ENCODE measurements at places on chromosomes 7 and 10.

DNA sequence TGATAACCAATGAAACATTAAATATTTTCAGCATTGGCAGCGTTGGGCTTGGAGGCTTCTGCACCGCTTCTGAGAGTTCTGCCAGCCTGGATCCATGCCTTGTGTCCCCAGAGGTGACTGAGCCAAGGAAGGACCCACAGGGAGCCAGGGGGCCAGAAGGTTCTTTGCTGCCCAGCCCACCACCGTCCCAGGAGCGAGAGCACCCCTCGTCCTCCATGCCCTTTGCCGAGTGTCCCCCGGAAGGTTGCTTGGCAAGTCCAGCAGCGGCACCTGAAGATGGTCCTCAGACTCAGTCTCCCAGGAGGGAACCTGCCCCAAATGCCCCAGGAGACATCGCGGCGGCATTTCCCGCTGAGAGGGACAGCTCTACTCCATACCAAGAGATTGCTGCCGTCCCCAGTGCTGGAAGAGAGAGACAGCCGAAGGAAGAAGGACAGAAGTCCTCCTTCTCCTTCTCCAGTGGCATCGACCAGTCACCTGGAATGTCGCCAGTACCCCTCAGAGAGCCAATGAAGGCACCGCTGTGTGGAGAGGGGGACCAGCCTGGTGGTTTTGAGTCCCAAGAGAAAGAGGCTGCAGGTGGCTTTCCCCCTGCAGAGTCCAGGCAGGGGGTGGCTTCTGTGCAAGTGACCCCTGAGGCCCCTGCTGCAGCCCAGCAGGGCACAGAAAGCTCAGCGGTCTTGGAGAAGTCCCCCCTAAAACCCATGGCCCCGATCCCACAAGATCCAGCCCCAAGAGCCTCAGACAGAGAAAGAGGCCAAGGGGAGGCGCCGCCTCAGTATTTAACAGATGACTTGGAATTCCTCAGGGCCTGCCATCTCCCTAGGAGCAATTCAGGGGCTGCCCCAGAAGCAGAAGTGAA is 93.9 kb downstream of the TACC2 start:
- DNase-seq, result no peak

DNA sequence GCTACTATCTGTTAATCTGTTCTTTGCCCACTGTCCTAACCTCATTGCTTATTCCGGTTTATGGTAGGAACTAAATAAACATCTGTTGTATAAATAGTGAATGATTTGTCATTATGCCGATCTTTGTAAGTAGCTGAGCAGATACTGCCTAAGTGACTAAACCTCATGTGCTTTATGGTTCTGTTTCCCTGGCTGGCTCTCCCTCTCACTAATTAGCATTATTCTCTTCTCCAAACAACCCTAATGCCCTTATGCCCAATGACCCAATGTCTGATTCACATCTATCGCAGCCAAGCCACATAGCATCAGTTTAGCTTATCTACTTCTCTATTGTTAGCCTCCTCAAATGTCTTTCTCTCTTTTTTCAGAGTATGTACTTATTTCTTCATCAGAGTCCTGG is 462.3 kb upstream of the POT1 start:
- no peak for DNase-seq

DNA sequence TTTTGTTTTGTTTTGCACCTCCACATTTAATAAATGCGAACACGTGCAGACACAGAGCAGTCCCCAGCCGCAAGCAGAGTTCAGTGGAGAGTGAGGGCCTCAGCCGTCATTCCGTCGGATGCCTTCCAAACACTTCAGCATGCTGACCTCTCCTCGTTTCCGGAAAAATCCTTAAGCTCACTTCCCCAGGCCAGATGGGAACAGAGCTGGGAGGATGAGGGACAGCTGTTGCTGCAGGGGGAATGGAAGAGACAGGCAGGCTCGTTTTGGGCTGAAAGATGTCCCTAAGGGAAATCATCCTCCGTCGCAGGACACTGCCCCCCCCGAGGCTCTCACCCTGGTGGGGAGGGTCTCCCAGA is 17.2 kb upstream of the FGFR2 start:
- no peak for DNase-seq

DNA sequence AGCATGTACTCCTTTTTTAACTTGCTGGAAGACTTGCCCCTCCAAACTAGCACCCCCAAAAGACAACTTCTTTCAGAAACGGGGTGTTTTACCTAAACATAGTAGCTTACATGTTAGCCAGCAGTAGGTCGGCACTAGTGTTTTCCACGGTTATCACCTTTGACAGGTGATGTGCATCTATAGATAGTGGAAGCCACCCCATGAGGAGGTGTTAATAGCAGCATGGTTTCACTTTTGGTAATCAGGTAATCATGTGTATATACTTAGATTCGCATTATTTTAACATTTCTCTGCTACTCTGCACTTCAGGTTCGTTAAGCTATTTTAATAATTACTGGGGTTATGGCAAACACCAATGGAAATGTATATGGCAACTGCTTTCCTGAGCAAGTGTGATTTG is 17.6 kb downstream of the SRI start:
- no peak for DNase-seq

DNA sequence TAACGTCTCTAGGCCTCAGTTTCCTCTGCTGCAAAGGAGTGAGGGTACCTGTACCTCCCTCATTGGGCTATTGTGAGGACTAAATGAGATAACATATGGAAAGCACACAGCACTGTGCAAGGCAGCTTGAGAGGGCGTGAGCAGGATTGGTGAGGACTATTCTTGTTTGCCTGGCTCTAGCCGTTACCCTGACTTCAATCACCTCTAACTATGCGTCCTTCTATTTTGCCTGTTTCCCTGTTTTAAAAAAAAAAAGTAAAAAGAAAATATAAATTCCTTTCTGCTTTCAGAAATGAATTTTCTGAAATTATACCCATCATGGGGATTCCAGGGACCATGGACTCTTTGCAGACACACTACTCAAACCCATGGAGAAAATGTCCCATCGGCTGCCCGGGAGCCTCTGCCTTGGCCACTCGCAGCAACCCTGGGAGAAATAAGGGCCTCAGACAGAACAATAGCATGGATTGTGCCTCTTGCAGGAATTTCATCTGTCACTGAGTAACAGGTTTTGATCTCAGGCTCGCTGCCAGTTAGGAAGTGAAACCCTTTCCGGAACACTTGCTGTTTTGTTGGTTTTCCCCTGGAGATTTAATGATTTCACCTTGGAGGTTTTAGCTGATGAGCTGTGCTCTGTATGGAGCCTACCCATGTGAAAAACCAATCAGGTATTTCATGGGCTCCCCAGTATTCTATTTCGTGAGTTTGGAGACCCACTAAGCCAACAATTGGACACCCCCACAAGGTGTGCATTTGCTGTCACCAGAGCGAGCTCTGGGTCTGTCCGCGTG is 55.6 kb downstream of the STEAP1B start:
- no peak for DNase-seq

GRCh38 chr10:101903827-101904550 is 60.4 kb upstream of the KCNIP2 start:
- no peak for DNase-seq

DNA sequence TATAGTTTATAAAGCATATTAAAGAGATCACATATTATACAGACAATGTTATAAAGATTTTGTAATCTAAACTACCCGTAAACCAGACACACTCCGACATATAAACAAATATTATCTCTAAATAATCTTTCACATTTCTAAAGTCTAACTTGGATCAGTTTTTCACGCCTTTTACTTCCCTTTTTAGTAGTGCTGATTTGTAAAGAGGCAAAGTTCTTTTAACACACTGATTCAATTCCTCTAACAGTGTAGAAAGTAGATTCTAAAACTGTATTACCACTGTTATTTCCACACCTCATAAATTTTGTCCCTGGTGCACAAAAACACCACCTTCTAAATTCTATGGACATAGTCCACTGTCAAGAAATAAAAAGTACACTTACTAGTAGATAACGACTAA is 230.9 kb downstream of the DOCK4 start:
- no peak for DNase-seq

GRCh38 chr10:79170993-79171392 is 102.2 kb downstream of the ZMIZ1 start:
- DNase-seq, result no peak

- DNase-seq, result peak; percentile 7
Measured at GRCh38 chr10:31707093-31708039, 221.3 kb downstream of the ARHGAP12 start.

- no peak for DNase-seq
Measured at GRCh38 chr10:64760371-64760770, 1239.2 kb downstream of the REEP3 start.

- no peak for DNase-seq
Measured at GRCh38 chr7:139750459-139751095, 27.2 kb downstream of the HIPK2 start.

GRCh38 chr7:69651101-69651590 is 52.9 kb downstream of the AUTS2 start:
- no peak for DNase-seq

GRCh38 chr7:76310102-76310957 is 7.9 kb downstream of the HSPB1 start:
- no peak for DNase-seq

- no peak for DNase-seq
Measured at GRCh38 chr7:129947701-129948100, 5.1 kb downstream of the UBE2H start.

GRCh38 chr7:33300131-33300530 is 170.8 kb downstream of the BBS9 start:
- no peak for DNase-seq

DNA sequence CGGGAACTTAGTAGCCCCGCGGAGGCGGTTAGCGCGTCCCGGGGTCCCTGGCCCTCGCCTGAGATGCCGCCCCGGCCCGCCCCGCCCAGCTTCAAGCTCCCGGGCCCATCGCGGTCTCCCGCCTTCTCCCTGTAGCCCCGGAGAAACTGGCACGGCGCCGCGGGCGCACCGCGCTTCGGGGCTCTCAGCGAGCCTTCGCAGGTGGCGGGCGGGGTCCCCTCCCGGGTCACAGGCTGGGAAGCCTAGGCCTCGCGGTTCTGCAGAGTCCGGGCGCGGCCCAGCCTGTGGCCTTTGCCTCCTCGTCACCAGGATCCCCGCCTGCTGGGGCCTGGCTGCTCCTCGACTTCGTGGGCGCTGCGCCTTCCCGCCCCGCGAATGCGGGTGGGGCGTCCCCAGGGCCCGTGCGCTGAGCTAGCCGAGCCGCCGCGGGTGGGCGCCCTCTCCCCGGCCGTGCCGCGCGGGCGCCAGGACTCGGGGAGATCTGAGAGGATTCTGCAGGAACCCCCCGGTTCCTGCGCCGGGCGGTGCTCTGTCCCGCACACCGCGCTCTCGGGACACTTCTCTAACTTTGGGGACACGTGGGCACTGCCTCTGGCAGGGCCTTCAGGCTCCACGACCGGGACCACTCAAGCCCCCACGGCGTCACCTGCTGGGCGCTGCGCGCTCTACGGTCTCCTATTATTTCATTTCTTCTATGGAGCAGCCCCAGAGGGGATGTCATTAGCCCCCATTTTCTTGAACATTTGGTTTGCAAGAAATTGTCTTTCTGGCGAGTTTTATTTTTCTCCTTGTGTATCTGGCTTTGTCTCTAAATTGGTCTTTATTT is 682 bp upstream of the RGS10 start:
- peak; percentile 66 for DNase-seq

DNA sequence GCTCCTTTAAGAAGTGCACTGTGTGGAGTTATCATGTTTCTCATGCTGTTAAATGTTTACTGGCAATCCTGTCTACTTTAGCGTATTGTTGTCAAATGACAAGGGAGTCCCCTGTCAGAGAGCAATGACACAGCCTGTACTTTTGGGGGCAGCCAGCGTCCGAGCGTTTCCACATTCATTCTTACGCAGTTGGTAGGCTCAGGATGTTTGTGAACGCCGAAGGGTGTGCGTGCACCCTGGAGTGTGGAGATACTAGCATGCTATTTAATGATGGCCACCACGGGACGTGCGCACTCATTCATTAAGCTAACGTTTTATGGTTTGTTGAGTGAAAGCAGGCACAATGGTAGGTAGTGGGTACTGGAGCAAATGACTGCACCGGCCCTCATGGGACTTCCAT is 48.0 kb downstream of the CUX1 start:
- DNase-seq, result no peak

- no peak for DNase-seq
Measured at GRCh38 chr7:12905671-12906070, 218.2 kb downstream of the ARL4A start.

DNA sequence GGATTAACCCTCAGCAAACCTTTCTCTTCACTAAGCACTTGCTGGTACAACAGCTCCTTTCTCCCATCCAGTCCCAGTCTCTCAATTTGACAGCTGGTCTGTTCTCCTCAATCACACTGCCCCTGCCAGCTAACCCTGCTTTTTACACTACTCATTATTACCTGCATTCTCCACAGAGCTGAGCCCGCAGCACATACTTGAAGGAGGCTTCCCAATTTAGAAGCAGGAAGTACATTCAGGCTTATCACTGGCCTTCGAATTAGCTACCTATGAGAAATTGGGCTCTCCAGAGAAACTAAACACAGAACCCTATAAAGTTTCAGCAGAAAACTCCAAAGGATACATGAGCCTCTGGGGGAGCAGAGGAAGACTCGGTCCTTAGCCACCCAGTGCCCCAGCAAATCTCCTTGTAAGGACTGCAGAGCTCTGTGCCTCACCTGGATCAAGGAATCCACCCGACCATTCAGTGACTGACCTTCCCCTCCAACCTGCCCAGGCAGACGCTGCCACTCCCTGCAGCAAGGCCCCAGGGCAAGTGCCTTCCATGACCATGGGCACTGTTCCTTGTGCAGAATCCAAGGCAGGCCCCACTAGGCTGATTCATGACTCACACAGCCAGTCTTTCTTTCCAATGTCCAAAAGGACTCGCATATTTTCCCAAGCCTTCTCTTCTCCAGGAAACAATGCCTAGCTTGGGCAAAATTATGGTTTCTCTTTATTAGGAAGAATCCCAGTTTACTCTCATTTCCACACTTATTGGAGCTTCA is 68.0 kb downstream of the VOPP1 start:
- no peak for DNase-seq

DNA sequence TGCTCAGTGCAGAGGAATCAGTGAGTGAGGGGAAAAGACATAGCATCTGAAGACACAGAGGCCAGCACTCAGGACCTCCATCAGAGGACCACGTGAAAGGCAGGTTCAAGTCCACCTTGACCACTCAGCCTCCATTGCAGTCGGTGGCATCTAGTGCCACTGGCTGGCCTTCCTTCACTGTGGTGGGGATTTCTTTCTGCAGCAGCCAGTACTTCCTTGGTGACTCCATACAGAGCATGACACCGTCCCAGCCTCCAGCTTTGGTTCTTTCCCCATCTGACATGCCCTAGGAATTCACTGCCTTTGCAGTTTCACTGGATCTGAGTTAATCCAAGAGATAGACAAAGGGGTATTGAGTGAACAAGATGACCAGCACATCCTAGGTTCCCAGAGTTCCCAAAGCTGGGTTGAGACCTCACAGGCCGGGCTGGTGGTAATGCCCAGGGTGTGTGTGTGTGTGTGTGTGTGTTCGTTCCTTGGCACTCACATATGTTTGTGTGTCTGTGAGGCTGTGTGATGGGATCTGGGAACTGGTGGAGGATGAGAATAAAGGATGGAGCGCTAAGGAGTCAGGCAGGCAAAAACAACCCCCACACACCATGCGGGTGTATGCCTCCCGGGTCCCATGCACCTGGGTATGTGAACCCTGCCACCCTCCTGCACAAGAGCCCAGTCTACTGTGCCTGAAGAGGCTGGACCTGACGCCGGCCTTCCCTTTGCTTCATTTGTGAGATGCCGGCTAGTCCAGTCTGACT is 57.8 kb downstream of the SYPL1 start:
- DNase-seq, result no peak
